Germinal center (tissue), 1 donor: ENCODE measurements at places on chromosomes 12 and 14.

DNA sequence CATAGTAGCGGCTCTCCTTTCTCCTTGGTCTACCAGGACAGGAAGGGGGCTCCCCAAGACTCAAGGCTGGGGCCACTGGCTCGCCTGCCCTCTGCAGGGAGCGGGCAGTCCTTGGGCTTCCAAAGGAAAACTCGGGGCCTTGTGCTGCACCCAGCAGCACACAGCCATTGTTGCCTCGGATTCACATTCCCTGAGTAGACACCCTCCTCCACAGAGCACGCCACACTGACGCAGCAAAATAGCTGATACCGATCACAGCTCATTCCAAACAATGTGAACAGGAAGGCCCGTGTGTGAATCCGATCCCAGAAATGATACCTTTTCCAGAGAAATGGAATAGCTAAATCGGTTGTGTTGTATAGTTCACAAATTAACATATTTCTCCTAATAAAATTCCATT is 65.1 kb upstream of the DYNC1H1 start:
- DNase-seq: no peak

DNA sequence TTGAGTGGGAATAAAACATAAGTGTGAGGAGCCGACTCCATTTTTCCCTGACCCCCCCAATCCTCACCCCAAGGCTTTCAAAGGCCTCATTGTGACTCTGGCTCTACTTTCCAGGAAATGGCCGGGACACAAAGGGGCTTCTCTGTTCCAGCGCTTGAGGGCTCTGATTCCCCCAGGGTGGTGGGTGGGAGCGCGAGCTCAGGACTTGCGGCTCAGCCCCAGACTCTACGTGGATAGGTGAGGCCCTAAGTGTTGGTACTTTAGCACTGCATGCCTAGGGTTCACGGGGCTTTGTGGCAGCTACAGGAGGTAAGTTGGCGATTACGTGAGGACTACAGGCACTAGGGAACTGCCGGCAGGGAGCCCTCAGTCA is 553 bp downstream of the CNPY2 start:
- no peak for DNase-seq

DNA sequence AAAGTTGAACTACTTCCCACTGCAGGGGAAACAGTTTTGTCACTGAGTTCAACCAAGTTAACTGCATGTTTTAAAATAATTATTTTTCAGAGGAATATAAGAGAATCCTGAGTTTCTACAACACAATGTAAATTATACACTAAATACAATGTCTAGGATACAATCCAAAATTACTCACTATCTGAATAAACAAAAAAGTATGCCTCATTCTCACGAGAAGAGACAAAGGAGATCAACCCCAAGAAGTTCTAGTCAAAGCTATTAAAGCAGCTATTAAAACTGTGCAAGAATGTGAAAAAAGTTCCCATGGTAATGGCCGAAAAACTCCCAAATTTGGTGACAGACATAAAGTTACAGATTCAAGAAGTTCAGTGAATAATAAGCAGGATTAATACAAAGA is 8.8 kb upstream of the KCNK13 start:
- DNase-seq: no peak

- no peak for DNase-seq
Observed at GRCh38 chr12:102781117-102781516, 135.9 kb downstream of the PAH start.

- no peak for DNase-seq
Observed at GRCh38 chr12:53128780-53129569, 25.7 kb downstream of the SOAT2 start.

GRCh38 chr14:91170504-91171121 is 56.7 kb downstream of the DGLUCY start:
- DNase-seq: no peak

GRCh38 chr12:50458606-50459005 is 46.2 kb upstream of the DIP2B start:
- no peak for DNase-seq

DNA sequence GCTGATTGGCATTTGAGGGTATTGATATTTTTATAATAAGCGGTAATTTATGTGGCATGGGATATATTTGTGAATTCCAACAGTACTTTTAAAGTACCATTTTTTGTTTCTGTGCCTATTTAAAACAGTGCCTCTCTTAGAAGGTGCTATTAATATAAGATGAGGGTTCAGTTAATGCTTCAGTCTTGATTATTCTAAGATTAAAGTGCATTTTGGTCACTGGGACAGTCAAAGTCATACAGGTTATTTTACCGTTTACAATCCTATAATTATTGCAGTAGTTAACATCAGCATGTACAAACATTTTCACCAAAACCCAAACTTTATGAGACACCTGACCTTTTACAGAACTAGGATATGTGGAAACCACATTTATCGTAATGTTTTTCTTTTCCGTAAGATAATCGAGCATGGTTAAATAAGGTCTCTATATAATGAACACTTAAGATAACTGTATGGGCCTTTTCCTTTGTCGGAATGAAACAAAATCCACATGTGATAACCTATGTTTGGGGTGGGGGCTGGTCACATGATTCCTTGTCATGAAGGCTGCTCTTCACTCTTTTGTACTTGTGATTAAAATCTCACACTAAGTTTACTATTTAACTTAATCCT is 37.7 kb upstream of the DNM1L start:
- DNase-seq: no peak

DNA sequence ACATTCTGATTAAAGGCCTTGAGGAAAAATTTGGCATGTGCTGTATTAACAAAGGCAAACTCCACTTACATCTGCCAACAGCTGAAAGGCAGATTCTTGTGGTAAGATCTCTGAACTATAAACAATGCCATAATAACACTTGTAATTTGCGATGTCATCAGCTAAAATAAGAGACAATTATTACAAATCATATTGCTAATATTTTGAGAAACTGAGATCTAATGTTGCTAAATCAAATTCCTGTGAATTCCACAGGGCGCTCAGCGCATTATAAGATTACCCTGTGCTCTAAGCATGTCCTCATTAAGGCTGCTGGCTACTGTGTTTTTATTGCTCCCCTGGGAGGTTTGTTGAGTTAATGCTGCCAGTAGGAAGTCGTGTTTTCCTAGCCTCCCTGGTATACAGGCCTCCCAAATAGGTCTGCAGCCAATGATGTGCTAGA is 244.8 kb downstream of the DACT1 start:
- no peak for DNase-seq

- no peak for DNase-seq
Observed at GRCh38 chr14:94515426-94515825, 6.2 kb upstream of the SERPINA12 start.

- DNase-seq: no peak
Observed at GRCh38 chr14:23572836-23573235, 5.2 kb upstream of the AP1G2 start.
